ENCODE measurements at places on chromosomes 2 and 18.

DNA sequence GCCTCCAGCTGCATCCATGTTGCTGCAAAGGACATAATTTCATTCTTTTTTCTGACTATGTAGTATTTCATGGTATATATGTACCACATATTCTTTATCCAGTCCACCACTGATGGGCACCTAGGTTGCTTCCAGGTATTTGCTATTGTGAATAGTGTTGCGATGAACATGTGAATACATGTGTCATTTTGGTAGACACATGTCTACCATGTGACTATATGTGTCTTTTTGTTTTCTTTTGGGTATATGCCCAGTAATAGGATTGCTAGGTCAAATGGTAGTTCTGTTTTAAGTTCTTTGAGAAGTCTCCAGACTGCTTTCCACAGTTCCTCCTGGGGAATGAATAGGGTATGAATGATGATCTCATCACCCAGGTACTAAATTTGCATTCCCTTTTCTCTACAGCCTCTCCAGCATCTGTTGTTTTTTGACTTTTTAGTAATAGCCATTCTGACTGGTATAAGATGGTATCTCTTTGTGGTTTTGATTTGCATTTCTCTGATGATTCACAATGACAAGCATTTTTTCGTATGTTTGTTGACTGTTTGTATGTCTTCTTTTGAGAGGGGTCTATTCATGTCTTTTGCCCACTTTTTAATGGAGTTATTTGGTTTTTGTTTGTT, 35.6 kb upstream of the FEZ2 start:
- peak; percentile 34 for DNase-seq

DNA sequence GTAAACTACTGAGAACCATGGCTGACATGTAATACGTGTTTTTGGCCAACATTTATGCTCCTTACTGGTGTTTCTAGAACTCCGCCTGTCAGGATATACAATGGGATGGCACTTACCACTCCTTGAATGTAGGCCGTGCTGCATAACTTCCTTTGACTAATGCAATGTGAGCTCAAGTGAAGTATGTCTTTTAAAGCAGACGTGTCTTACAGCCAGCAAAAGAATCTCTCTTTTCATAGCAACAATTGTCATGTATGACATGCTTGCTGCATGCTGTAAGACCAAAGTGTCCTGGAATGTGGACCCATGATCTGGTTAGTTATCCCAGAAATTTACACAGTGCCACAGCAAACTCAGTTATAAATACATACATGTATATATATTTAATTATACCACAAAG, 1202.7 kb upstream of the PIK3C3 start:
- no peak for DNase-seq

DNA sequence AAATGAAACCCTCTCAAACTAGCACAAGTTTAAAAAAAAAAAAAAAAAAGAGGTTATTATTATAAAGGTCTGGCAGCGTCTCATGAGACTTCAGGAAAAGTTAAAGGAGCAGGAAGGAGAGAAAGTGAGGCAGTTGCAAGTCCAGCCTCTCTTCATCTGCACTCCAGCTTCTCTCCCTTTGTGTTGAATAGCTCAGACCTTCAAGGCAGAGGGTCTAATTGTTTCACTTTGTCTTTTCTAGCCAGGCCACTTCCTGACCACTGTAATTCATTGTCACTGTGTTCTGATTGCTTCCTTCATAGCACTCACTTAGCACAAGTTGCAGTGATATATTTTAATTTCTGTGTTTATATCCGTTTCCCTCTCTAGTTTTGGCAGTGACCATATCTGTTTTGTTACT, 99.9 kb downstream of the SPATS2L start:
- peak; percentile 26 for DNase-seq

DNA sequence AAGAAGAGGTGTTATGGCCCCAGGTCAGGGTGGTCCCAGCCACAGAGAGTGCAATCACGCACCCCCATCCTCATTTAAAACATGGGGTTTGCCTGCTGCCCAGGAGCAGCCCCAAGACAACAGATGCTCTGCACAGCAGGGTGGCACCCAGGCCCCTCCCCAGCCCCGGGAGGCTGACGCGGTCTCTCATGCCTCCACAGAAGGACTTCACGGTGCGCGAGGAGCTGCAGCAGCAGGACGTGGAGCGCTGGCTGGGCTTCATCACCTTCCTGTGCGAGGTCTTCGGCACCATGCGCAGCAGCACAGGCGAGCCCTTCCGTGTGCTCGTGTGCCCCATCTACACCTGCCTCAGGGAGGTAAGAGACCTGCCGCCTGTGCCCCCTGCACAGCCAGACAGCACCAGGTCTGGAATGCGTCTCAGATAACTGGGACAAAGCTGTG, 133.7 kb downstream of the SMAD7 start:
- no peak for DNase-seq

GRCh38 chr2:215784371-215784783, 229.0 kb downstream of the MREG start:
- peak; percentile 68 for DNase-seq

Measured in GM23248 (cell line).